ENCODE measurements at places on chromosomes 13 and 19. TPM values are rescaled to one million over a fixed set of nuclear protein-coding genes. Genes with fewer than 3 reads are reported as not detected.
A peak's percentile ranks its signal among the peaks of the same experiment; 100 is the strongest.

DNA sequence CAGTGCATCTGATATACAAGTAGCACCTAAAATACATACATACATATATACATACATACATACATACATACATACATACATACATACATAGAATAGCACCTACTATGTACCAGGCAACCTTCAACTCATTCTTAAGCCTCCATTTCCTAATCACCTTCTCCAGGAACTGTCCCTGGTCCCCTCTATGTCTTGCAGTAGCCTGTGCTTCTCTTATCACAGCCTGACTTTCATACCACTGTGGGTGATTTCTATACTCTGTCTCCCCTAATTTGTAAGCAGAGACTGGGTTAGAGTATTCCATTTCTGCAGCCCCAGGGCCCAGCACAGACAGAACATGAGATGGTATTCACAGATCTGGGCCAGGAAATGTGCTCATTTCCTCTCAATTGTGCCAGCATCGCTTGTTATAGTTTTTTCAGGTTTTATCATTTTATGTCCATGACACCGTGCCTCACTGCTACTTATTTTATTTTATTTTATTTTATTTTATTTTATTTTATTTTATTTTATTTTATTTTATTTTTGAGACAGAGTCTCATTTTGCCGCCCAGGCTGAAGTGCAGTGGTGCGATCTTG lies 14.2 kb upstream of the COLGALT1 start:
- no peak for DNase-seq

DNA sequence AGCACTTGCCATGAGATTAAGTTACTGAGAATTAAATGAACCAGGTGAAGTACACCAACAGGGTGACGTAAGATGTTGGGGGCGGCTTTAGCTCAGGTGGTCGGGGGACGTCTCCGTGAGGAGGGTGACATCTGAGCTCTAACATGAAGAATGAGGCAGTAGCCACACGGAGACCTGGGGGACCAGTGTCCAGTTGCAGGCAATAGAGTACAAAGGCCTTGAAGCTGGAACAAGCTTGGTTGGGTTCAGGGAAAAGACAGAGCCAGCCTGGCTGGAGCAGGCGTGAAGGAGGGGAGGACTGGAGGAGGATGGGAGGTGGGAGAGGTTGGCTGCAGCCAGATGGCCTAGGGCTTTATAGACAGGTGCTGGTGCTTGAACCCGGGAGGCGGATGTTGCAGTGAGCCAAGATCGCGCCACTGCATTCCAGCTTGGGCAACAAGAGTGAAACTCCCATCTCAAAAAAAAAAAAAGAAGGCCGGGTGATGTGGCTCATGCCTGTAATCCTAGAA lies 1.6 kb downstream of the SPINT2 start:
- no peak for DNase-seq

GRCh38 chr19:3084943-3085342 lies 9.2 kb upstream of the GNA11 start:
- no peak for DNase-seq

Gene FCER2
- not detected for total RNA-seq

Gene EXOC3L2
- not detected for total RNA-seq

Gene DPF1
- total RNA-seq = 0.93 TPM

DNA sequence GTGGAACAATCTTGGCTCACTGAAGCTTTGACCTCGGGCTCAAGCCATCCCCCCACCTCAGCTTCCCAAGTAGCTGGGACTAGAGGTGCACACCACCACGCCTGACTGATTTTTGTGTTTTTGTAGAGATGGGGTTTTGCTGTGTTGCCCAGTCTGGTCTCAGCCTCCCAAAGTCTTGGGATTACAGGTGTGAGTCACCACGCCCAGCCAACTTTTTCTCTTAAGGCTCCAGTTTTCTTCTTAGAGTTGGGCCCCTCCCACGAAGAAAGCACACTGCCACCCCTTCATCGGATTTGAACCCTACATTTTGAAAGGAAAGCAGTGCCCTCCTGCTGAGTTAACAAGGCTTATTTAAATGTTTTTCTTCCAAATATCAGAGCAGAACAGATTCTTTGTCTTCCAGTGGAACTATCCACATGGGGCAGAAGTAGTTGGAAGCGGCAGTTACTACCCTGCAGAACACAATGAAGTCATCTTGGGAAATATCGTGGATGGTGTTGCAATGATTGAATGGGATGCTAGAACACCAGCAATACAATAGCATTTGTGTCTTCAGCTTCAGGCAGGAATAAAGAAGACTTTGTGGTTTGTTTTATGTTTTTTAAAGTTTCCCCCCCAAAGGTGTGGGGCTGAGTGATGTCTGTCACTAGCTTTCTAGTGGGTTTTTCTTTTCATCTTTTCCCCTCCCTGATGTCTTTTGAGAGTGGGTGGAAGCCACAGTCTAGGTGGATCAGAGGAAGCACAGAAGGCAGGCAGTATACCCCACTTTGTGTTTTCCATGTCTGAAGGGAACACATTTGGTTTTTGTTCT lies 8.9 kb downstream of the ACTN4 start:
- no peak for DNase-seq

- DNase-seq = no peak
Observed at GRCh38 chr19:18239303-18239702, 13.1 kb upstream of the PDE4C start.

- DNase-seq = peak; percentile 83
Observed at GRCh38 chr19:9914315-9915207, 21.8 kb downstream of the OLFM2 start.

Gene TJP3
- total RNA-seq = 20.0 TPM

DNA sequence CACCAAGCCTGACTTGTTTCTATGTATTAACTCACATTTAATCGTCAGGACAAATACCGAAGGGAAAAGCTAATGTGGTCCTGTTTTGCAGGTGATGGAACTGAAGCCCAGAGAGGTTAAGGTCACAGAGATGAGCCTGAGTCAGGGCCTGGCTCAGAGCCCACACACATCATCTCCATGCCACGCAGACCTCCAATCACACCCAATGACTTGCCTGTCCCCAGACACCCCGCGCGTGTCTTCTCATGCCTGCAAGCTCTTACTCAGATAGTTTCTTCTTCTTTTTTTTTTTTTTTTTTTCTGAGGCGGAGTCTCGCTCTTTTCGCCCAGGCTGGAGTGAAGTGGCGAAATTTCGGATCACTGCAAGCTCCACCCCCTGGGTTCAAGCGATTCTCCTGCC lies 16.4 kb downstream of the SIX5 start:
- DNase-seq = no peak

Gene CLIP3
- total RNA-seq = 5.6 TPM

DNA sequence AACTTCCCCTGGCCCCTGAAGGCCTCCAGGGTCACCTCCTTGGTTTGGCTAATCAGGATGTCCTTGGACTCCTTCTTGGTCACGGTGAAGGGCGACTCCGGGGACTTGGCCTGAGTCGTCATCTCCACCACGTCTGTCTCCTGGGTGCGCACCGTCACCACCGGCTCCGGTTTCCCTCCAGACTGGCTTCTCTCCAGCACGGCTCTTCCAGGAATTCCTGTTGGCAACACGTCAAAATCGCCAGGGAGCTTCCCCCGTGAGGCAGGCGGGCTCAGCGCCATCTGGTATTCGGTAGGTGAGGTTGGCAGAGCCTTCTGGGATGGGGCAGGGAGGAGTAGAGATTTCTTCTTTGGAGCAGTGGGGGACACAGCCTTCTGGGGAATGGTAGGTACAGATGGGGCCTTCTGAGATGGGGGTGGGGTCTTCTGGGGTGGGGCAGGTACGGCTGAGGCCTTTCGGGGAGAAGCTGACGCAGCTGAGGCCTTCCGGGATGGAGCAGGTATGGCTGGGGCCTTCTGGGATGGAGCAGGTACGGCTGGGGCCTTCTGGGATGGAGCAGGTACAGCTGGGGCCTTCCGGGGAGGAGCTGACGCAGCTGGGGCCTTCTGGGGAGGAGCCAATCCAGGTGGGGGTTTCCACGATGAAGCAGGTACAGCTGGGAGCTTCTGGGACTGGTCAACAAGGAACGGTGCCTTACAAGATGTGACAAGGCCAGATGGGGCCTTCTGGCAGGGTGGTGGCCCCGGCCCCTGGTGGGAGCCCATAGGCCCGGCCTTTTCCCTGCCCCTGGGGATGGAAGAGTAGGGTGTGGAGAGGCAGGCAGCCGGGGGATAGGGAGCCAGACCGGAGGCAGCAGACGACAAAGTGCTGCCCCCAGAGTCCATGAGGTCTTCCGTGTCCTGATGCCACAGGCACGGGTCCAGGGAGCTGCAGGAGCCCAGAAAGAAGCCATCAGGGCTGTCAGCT lies 3.8 kb downstream of the GARIN5B start:
- no peak for DNase-seq

GRCh38 chr13:31747966-31748365 lies 8.6 kb downstream of the RXFP2 start:
- no peak for DNase-seq

Gene CALR3
- total RNA-seq = not detected

- DNase-seq = no peak
Observed at GRCh38 chr19:16096280-16096855, 15.3 kb upstream of the RAB8A start.

- DNase-seq = no peak
Observed at GRCh38 chr13:99299256-99299919, 7.8 kb downstream of the GPR183 start.

DNA sequence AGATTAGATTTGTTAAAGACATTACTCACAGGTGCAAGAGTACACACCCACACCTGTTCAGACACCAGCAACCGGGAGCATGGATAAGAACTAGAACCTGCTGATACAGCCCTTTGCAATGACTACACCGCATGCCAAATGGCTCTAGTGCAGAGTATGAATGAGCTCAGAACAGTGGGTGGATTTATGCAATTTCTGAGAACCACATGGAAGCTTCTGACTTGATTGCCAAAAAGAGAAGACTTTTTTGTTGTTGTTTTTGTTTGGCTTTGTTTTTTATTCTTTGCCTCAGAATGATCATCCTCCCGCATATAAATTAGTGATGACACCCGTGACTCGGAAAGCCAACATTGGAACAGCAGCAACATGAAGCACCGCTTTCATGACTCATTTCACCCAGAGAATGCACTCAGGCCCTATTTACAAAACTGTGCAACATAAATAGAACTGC lies 77.4 kb upstream of the LRCH1 start:
- no peak for DNase-seq

Gene CYP2S1
- total RNA-seq = 33.1 TPM

Measured in type B pancreatic cell (in vitro differentiated cells).